ENCODE measurements at places on chromosomes 6 and 20.

GRCh38 chr20:64188682-64189529 is 24.7 kb downstream of the MYT1 start:
- no peak for DNase-seq

DNA sequence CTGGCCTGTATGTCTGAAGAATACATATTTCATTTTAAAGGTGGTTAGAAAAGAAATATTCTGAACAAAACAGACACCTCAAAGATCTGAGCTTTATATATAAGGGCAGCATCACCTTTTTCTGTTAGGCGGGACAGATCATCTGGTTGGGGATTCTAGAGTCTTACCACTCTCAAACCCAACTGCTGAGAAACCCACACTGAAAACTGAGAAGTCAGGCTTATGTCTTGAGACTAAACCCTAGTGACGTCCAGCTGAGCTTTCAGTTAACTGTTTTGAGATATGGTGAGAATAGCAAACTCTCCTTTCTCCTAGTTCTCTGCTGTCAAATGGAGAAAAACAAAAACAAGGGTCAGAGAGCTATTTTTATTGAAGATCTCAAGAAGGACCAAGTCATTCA is 63.7 kb upstream of the CCN6 start:
- DNase-seq: no peak

DNA sequence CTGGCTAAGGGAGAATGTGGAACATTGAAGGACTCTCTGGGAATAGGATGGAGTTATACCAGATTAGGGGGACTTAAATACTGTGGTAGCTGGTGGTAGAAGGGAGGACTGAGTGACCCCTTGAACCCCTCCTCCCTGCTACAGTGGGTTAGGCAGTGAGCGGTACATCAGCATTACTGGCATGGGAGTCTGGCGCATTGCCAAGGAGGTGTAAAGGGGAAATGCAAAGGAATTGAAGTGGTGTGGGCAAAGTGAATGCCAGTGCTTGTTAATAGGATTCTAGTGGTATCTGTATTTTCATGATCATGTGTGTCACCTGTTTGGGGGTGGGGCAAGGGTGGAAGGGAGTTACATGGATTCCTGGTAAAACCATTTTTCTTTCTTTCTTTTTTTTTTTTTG is 60.1 kb downstream of the GFRA4 start:
- no peak for DNase-seq

DNA sequence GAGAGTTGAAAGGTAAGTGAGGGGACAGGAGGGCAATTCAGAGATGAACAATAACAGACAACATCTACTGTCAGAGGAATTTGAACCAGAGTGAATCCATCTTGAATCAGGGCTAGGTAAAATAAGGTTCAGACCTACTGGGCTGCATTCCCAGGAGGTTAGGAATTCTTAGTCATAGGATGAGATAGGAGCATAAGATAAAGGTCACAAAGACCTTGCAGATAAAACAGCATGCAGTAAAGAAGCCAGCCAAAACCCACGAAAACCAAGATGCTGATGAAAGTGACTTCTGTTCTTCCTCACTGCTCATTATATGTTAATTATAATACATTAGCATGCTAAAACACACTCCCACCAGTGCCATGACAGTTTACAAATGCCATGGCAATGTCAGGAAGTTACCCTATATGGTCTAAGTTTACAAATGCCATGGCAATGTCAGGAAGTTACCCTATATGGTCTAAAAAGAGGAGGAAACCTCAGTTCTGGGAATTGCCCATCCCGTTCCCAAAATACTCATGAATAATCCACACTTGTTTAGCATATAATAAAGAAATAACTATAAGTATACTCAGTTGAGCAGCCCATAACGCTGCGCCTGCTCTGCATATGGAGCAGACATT is 248.5 kb downstream of the HAO1 start:
- DNase-seq: no peak

DNA sequence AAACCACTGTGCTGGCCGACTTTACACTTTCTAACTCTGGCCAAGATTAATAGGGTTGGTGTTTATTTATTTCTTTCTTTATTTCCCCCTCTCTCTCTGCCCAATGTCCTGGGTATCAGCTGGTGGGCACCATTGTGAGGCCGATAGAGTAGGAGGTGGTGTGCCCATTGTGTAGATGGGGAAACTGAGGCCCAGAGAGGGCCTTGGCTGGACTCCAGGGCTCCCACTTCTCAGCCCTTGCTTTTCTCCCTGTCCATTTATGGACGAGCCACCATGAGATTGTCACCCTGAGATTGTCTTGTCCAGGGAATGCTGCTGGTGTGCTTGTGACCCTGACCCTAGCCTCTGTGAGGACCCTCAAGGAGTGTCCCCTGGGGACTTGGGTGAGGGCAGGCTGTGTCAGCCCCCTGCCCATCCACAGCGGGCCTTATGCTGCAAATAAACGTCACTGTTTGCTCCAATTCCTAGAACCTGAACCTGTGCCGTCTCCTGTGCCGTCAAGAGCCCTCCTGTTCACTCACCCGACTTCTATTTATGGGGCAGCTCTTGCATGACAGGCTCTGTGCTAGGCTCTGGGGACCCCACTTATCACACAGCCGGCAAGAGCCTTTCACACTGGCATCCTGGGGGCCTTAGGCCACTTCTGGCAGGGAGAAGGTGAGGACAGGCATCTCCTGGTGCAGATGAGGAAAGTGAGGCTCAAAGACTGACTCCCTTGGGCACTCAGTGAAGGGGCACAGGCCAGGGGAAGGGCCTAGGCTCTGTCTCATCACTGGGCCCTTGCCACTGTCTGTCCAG is 24.8 kb downstream of the SUN5 start:
- DNase-seq: no peak

GRCh38 chr6:46628976-46629375 is 23.6 kb downstream of the CYP39A1 start:
- DNase-seq: no peak

GRCh38 chr6:167153521-167153959 is 4.2 kb downstream of the GPR31 start:
- peak; percentile 22 for DNase-seq

DNA sequence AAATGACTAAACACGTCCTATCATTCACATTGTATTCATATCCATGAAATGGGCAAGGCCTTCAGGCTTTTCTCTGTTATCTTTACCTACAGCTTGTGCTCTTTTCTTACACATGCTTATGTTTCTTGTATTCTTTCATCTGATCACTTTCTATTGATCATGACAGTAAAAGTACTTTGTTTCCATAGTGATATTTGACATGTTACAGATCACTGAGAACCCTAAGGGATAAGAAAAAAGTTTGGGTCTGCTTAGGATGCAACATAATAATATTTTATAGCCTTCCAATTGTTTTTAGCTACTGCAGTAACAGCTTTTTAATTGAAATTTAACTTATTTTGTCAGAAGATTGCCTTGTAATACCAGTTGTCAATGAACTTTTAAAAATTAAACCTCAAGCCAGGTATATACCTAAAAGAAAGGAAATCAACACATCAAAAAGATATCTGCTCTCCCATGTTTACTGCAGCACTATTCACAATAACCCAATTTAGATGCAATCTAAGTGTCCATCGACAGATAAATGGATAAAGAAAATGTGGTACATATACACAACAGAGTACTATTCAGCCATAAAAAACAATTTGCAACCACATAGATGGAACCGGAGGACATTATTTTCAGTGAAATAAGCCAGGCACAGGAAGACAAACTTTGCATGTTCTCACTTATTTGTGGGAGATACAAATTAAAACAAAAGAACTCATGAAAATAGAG is 3.0 kb upstream of the SMIM8 start:
- DNase-seq: no peak

- DNase-seq: no peak
These were observed 317.0 kb downstream of the ZFAND3 start for GRCh38 chr6:38136547-38136946.

- DNase-seq: no peak
These were observed 403.4 kb downstream of the SYNE1 start for GRCh38 chr6:152233547-152234320.

- DNase-seq: no peak
These were observed 286.2 kb downstream of the ESR1 start for GRCh38 chr6:152093711-152094110.

- DNase-seq: no peak
These were observed 23.4 kb upstream of the VEGFA start for GRCh38 chr6:43746613-43747102.

DNA sequence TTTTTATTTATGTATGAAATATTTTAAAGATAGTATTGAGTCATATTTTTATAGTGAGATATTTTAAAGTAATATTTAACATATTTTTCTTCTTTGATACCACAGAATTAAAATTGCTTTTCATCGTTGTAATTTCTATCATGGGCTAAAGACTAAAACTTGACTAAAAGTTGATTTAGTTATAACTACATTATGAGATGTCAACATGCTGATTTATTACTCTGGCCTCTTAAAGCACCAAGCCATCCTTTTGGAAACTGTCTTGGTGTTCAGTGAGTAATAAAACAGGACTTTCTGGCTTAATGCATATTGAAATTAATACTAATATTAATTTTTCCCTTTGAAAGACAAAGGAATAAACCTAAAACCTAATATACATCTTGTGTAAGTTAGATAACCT is 95.2 kb upstream of the ADGRF4 start:
- DNase-seq: no peak

DNA sequence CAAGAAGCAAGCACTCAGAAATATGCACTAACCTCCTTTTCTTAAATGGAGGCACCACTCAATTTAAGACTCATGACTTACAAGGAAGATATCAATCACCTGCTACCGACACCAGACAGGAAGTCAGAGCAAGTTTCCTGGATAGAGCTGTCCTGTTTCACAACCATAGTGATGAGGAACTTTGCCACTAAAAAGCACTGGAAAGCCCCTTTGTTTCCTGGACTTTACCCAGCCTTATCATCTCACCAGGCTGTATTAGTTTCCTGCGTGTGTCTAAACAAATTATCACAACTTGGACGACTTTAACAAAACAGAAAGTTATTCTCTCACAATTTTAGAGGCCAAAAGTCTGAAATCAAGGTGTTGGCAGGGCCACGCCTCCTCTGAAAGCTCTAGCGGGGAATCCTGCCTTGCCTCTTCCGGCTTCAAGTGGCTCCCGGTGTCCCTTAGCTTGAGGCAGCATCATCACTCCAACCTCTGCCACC is 253.8 kb upstream of the STXBP5 start:
- DNase-seq: no peak

DNA sequence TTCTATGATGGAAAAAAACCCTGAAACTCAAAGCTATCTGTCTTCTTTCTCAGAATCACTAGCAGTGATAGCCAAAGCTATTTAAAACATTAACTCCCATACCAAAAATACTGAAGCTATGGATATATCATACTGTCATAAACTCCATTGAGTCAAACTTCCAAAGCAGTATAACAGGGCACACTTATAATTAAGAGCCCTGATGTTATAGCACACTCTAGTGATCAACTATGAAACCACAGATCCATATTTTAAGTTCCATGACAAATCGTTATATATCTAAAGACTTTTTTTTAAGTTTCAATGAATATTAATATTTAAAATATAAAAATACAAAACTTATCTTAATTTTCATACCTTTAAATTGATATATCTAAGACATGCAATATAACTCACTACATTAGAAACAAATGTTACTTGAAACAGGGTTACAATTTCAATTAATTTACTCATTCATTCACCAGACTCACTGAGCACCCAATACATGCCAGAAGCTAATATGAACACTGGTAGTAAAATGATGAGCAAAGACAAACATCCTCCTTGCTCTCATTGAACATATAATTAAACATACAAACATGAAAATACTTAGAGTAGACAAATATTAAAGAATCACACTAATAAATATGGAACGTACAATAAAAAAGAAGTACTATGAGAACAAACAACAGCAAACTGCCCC is 69.3 kb downstream of the IBTK start:
- peak; percentile 20 for DNase-seq

GRCh38 chr6:78526432-78526831 is 340.9 kb upstream of the IRAK1BP1 start:
- no peak for DNase-seq

All from AG20443 (cell line).